ENCODE measurements at places on chromosomes 16 and 17. TPM values are rescaled to one million over a fixed set of nuclear protein-coding genes. Genes with fewer than 3 reads are reported as not detected.

DNA sequence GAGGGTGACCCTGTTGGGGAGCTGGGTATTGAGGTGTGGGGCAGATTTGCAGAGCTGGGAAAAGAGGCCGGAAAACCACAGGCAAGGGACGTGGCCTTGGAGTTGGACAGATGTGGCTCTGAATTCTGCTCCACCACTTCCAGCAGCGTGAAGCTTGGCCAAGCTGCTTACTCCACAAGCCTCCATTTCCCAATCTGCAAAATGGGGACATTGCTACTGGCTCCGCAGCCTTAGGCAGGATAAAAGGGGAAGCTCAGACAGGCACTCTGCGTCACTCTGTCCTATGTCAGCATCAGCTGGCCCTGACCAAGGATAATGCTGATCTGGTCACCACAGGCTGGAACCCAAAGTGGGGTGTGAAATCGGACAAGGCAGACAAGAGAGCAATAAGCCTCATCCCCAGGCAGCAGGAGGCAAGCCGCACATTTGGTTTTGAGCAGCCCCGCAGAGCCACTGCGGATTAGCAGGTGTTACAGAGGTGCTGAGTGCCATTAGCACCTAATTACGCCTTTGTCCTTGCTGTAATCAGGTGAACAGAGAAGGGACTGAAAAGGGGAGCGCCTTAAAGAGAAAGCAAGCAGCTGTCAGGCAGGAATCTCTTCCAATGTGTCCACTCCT lies 54.8 kb downstream of the SDK2 start:
- DNase-seq: no peak

- no peak for DNase-seq
Observed at GRCh38 chr17:28635506-28635905, 9.5 kb downstream of the BLTP2 start.

- no peak for DNase-seq
Observed at GRCh38 chr16:70597135-70597835, 49.1 kb upstream of the IL34 start.

KRT28 gene
- polyA plus RNA-seq: not detected

XYLT1 gene
- polyA plus RNA-seq: 16.6 TPM

TLCD3B gene
- polyA plus RNA-seq: 3.8 TPM

NPIPA3 gene
- polyA plus RNA-seq: 0.26 TPM

CDH5 gene
- not detected for polyA plus RNA-seq

- no peak for DNase-seq
Observed at GRCh38 chr17:15409721-15410250, 57.6 kb downstream of the CDRT4 start.
